ENCODE measurements at places on chromosomes 6 and 20. TPM values are rescaled to one million over a fixed set of nuclear protein-coding genes. Genes with fewer than 3 reads are reported as not detected.

Gene TAGAP
- total RNA-seq = not detected

Gene POU3F2
- not detected for total RNA-seq

Gene OR12D3
- total RNA-seq = not detected

Gene MARCKS
- 93.2 TPM for total RNA-seq

Gene SIM1
- total RNA-seq = 0.13 TPM

Gene RNF39
- total RNA-seq = 7.5 TPM

Gene PRPH2
- not detected for total RNA-seq

Gene CLVS2
- not detected for total RNA-seq

Gene TFAP2A
- total RNA-seq = 37.0 TPM

Gene CST1
- not detected for total RNA-seq

Gene PCK1
- not detected for total RNA-seq

Gene PSORS1C2
- not detected for total RNA-seq

Gene RAET1G
- total RNA-seq = not detected

GRCh38 chr6:131383421-131384411, 189.3 kb upstream of the ARG1 start:
- no peaks in the 10 kb centered on the region for H3K36me3 ChIP-seq
- H3K27ac ChIP-seq = no peak overlapping the region
- DNase-seq = no peak
- no peak overlapping the region for H3K4me3 ChIP-seq
- H3K27me3 ChIP-seq = no peaks in the 10 kb centered on the region

GRCh38 chr6:108105571-108105970, 31.0 kb upstream of the OSTM1 start:
- no peak overlapping the region for H3K27ac ChIP-seq
- H3K27me3 ChIP-seq = no peaks in the 10 kb centered on the region
- peaks cover 10% of the 10 kb centered on the region for H3K4me1 ChIP-seq
- no peak overlapping the region for H3K4me3 ChIP-seq
- H3K36me3 ChIP-seq = no peaks in the 10 kb centered on the region

DNA sequence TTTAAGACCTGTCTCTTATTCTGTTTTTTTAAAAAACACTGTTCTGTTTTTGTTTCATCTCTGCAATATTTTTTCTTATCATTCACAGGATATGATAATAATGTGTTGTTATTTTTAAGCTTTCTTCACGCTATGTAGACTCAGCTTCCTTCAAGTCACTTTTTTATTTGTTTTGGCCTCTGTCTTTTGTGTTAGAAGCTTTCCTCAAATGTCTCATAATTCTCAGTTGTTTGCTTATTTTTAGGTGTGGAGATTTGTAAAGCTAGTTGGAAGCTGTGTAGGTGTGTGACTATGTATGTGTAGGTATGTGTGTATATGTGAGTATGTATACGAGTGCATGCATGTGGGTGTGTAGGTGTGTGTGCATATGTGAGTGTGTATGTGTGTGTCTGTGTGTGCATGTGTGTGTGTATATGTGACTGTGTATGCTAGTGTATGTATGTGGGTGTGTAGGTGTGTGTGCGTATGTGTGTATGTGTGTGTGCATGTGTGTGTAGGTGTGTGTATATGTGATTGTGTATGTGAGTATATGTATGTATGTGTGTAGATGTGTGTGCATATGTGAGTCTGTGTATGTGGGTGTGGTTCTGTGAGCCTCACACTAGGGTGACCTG, 16.3 kb upstream of the VEGFA start:
- no peak overlapping the region for H3K27ac ChIP-seq
- H3K4me3 ChIP-seq = no peak overlapping the region
- no peaks in the 10 kb centered on the region for H3K27me3 ChIP-seq
- H3K4me1 ChIP-seq = no peaks in the 10 kb centered on the region
- no peak for DNase-seq
- H3K36me3 ChIP-seq = no peaks in the 10 kb centered on the region

DNA sequence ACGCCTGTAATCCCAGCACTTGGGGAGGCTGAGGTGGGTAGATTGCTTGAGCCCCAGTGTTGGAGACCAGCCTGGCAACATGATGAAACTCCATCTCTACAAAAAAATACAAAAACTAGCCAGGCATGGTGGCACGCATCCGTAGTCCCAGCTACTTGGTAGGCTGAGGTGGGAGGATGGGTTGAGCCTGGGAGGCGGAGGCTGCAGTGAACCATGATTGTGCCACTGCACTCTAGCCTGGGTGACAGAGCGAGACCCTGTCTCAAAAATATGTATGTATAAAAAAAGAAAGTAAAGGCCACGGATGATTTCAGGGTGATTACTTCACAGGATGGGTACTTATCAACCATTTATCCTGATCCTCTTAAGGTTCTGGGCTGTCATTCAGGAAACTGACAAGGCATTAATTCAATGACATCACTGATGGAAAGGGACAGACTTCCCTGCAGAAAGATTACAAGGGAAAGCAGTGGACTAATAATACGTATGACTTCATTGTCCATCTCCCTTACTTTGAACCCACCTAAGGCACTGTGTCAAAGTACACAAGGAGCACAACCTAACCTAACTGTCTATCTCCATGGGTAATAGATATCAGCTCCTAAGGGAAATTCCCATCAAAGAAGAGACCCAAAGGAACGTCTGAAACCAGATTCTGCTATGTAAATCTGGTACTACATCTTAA, 61.2 kb downstream of the ZMYND8 start:
- no peak overlapping the region for H3K4me3 ChIP-seq
- peak overlapping the region; percentile 25 for H3K27ac ChIP-seq
- 0 out of 2 replicates have a peak, but pooled peaks cover 3% of the 10 kb centered on the region for H3K4me1 ChIP-seq
- H3K27me3 ChIP-seq = no peaks in the 10 kb centered on the region

GRCh38 chr6:18350712-18351111, 36.4 kb upstream of the RNF144B start:
- H3K27me3 ChIP-seq = no peaks in the 10 kb centered on the region
- no peak overlapping the region for H3K27ac ChIP-seq
- H3K4me1 ChIP-seq = peaks cover 11% of the 10 kb centered on the region
- no peak for DNase-seq
- H3K4me3 ChIP-seq = no peak overlapping the region

DNA sequence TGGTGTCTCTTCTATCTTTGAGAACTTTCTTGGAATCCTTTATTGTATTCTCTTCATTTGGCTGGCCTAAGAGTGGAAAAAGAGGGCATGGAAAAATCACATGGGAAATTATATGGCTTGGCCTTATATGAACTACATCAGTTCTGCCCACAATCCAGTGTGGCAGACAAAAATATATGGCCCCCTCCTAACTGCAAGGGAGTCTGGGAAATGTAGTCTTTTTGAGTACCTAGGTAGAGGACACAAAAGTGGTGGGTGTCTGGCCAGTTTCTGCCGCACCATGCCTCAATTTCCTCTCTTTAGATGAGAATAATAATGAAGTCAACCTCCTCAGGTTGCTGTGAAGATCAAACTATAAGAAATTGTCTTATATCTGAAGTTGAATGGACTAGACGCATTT, 109.3 kb downstream of the SCP2D1 start:
- 0 out of 2 replicates have a peak, but pooled peaks cover 5% of the 10 kb centered on the region for H3K4me1 ChIP-seq
- no peak overlapping the region for H3K27ac ChIP-seq
- H3K36me3 ChIP-seq = no peaks in the 10 kb centered on the region
- H3K27me3 ChIP-seq = no peaks in the 10 kb centered on the region
- DNase-seq = no peak

DNA sequence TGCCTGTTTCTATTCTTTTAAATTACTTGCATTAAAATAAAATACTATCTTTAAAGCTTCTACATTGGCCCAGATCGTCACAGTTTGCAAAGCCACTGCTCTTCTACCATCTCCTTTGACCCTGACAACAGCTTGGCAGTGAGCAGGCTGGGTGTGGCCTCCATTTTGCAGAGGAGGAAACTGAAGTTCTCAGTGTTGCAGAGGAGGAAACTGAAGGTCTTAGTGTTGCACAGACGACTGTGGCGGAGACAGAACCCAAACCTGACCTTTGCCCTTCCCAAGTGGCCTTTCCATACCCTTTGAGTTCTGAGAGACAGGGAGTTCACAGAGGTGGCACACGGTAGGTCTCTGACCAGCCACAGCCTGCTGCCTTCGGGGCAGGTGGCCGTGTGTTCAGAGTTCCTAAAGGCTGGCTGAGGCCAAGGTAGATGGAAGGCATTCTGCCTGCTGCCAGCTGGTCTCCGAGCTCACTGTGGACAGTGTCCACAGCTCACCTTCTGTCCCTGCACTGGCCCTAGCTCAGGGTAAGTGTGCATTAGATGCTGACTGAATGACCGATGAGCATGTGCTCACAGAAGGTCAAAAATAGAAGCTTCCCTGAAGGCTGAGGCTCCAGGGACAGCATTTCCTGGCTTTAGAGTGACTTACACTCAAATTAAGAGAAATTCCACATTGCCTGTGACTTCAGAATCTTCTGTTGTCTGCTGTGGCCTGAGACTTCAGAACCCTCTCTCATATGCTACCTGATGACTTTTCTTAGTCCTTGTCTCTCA, 113.5 kb upstream of the SLC24A3 start:
- no peak overlapping the region for H3K27ac ChIP-seq
- peaks cover under 1% of the 10 kb centered on the region for H3K27me3 ChIP-seq
- DNase-seq = no peak
- peaks cover 42% of the 10 kb centered on the region for H3K4me1 ChIP-seq

GRCh38 chr6:40042232-40042631, 108.0 kb upstream of the MOCS1 start:
- H3K4me1 ChIP-seq = no peaks in the 10 kb centered on the region
- no peak for DNase-seq
- H3K27me3 ChIP-seq = 0 out of 2 replicates have a peak, but pooled peaks cover 6% of the 10 kb centered on the region
- H3K4me3 ChIP-seq = no peak overlapping the region

DNA sequence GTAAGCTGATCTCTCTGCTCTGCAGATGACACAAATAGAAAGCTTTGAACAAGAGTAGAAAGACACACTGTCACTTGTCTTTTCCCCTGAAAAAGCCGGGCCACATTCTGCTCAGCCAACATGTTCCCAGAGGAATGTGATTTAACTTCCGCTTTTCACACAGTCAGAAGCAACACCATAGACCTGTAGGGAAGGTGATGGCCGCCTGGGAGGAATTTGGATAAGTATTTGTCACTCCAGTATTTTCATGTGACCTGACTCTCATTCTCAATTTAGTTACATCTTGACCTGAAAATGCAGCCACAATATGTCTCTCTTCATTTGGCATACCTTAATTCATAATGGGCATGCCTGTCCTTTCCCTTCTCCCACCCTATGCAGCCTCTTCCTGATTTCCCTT, 2.0 kb upstream of the GRM1 start:
- H3K4me3 ChIP-seq = no peak overlapping the region
- H3K36me3 ChIP-seq = no peaks in the 10 kb centered on the region

DNA sequence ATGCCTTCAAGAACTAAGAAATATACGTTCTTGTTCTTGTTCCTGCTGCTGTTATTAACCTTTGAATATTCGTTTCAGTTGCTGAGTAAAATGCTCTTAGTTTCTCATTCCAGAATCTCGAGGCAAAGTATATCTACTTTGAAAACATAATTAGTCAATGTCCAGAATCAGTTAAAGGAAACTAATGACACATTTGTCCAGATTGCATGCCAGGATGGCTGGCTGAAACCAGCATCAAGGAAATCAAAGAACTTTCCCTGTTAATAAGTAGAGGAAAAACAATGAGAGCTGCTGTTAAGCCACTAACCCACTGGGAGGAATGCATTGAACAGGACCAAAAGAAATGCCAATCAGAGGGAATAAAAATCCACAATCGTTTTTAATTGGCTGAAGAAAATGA, 196.9 kb downstream of the ALDH8A1 start:
- DNase-seq = no peak
- H3K36me3 ChIP-seq = no peaks in the 10 kb centered on the region
- H3K4me1 ChIP-seq = peaks cover 18% of the 10 kb centered on the region
- no peaks in the 10 kb centered on the region for H3K27me3 ChIP-seq
- no peak overlapping the region for H3K4me3 ChIP-seq

GRCh38 chr6:139538366-139538765, 163.9 kb upstream of the CITED2 start:
- DNase-seq = no peak
- no peaks in the 10 kb centered on the region for H3K27me3 ChIP-seq
- H3K4me3 ChIP-seq = no peak overlapping the region
- no peaks in the 10 kb centered on the region for H3K36me3 ChIP-seq
- no peak overlapping the region for H3K27ac ChIP-seq

GRCh38 chr6:98179606-98180005, 654.8 kb upstream of the POU3F2 start:
- H3K4me3 ChIP-seq = no peak overlapping the region
- H3K27me3 ChIP-seq = no peaks in the 10 kb centered on the region
- H3K36me3 ChIP-seq = no peaks in the 10 kb centered on the region
- H3K4me1 ChIP-seq = no peaks in the 10 kb centered on the region
- H3K27ac ChIP-seq = no peak overlapping the region

DNA sequence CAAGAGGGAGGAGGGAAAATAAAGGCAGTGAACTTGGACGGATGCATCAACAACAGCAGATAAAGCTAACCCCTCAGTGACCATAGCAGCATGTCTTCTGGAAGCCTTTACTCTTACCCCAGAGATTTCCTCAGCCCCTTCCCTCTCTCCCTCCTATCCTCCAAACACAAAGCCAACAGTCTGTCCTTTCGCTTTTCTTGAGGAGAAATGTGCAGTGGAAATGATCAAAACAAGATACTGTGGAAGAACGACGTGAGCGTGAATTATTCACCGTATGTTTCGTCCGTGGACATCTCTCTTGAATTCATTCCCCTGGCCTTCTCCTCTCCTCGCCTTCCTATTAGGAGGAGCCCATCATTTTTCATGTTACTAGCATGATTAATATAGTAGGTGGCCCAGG, 8.5 kb downstream of the NRN1 start:
- H3K27me3 ChIP-seq = no peaks in the 10 kb centered on the region
- H3K27ac ChIP-seq = no peak overlapping the region
- H3K36me3 ChIP-seq = no peaks in the 10 kb centered on the region

- no peak overlapping the region for H3K27ac ChIP-seq
- H3K4me1 ChIP-seq = no peaks in the 10 kb centered on the region
- no peaks in the 10 kb centered on the region for H3K27me3 ChIP-seq
- H3K4me3 ChIP-seq = no peak overlapping the region
- H3K36me3 ChIP-seq = no peaks in the 10 kb centered on the region
These were observed 547.8 kb downstream of the TENT5A start for GRCh38 chr6:81204731-81205130.

- DNase-seq = no peak
- no peaks in the 10 kb centered on the region for H3K36me3 ChIP-seq
- H3K27me3 ChIP-seq = no peaks in the 10 kb centered on the region
These were observed 363.9 kb downstream of the MAFB start for GRCh38 chr20:40325006-40325568.
